ENCODE measurements at places on chromosomes 12 and 14.

DNA sequence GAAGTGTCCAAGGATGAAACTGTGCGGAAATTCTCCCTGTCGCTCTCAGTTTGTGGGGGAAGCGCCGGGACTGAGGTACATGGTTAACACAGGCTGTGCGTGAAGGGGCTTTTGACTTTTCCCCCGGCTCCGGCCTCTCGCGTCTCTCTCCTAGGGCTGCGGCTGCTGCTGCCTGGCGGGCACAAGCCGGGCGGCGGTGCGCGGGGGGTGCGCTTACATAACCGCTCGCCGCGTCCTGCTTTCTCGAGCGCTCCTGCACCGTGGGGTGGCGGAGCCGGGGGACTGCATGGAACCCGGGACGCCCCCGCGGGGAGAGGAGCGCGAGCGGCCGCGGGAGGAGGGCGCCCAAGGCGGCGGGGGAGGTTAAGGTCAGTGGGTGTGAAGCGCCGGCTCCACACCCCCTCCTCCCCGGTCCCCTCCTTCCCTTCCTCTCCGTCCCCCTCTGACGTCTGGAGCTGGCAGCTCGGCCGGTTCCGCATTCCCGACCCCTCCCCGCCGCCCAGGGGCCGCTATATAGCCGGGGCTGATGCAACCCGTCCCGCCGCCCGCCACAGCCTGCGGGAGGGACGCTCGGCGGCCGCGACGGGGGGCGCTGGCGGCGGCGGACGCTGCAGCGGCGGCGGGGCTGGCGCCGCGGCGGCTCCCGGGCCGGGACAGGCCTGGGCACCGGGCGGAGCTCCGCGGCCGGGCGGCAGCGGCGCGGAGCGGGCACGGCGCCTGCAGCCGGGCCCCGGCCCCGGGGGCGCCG lies at the start of gene JDP2:
JDP2 (plus strand) TSS at position 541 of the 748 bp plus-strand sequence. CDS start 9,899 bp downstream, outside the sequence.
- DNase-seq = no peak

DNA sequence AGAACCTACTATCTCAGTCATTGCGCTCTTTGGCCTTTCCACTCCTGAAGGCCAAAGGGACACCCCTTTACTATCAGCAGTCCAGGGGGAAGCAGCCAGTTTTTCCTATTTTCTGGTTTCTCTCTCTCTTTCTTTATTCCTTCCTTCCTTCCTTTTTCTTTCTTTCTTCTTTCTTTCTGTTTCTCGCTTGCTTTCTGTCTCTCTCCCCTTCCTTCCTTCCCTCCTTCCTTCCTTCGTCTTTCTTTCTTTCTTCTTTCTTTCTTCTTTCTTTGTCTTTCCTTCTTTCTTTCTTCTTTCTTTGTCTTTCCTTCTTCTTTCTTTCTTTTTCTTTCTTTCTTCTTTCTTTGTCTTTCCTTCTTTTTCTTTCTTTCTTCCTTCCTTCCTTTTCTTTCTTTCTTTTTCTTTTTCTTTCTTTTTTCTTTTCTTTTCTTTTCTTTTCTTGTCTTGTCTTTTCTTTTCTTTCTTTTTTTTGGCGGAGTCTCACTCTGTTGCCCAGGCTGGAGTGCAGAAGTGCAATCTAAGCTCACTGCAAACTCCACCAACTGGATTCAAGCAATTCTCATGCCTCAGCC lies 64.9 kb upstream of the OTX2 start:
- no peak for DNase-seq

- DNase-seq = no peak
Measured at GRCh38 chr12:62128175-62128975, 131.8 kb upstream of the USP15 start.

- DNase-seq = no peak
Measured at GRCh38 chr14:20988717-20989470, 886 bp upstream of the METTL17 start.

DNA sequence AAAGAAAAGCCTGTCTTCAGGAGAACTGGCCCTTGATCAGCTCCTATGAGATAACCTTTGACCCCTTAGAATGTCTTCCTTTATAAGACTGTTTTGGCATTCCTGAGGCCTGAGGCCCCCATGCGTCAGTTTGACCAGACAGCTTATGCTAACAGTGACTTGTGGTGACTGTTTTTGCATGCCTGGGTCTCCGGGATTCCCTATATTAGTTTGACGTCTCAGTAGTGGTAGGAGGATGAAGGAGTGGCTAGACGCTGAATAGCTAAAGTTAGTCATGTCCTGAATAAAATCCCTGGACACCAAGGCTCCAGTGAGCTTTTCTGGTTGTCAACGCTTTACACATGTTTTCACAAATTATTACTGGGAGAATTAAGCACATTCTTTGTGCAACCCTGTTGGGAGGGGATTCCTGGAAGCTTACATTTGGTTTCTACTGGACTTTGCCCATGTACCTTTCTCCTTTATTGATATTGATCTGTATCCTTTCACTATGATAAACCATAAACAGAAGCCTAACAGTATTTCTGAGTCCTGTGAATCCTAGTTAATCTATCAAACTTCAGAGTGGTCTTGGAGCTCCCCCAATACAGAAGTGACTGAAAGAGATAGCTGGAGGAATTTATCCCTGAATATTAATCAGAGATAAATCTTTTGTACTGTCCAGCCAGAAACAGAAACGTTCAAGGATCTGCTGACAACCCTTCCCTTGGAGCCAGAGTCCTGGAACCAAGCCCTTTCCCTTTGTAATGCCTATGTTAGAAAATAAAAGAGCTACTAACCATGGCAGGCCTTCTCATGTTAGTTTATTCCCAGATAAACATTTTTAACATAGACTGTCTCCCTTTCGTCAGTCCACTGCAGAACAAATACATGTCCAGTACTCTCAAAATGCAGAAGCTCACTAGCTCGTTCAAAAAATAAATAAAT lies 479.2 kb downstream of the RPS29 start:
- no peak for DNase-seq

GRCh38 chr12:50661300-50662115 lies 102.4 kb upstream of the ATF1 start:
- no peak for DNase-seq

DNA sequence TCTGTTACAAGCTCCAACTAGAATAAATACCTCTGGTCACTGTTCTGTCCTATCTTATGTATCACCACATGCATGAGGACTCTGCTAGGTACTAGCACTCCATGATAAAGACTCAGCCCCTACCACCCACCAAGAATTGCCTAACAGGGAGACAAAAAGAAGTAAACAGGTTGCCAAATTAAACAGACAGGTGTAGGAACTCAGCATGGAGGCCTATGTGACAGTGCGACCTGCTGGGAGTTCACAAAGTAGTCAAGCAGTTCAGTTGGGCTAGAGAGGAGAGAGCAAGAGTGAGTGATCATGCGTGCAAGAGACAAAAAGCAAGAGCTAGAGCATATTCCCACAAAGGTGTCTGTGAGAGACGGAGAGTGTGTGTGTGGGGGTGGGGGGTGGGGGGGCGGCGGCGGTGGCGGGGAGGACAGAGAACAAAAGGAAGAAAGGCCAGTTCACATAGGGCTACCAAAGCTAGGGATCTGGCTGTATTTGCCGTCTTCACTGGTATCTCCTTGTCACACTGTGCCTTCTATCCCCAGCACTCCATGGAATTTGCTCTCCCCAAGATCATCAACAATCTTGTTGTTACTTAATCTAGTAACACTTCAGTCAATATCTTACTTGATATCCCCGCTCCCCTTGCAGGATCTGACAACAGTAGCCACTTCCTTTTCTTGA lies 81.2 kb downstream of the SPPL3 start:
- DNase-seq = peak; percentile 18

- no peak for DNase-seq
Measured at GRCh38 chr14:55902241-55902640, 216.0 kb upstream of the PELI2 start.

- no peak for DNase-seq
Measured at GRCh38 chr12:3002646-3003045, 43.4 kb downstream of the TEAD4 start.

DNA sequence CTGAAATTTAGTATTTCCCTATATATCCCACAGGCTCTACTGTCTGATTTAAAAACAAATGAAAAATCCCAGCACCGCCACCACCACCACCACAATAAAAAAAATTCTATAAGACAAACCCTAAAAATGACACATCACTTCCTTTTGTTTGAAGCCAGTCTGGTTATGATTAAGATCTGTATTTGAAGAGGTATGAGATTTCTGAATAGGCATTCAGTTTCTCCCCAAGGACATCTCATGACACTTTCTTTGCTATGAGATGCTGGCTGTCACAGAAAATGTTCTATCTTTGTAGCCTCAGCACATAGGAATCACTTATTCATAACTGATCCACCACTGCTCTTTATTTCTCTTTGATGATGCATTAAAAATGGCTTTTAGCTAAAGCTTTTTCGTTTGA lies 1071.0 kb downstream of the SLC6A15 start:
- no peak for DNase-seq

GRCh38 chr14:90487462-90487861 lies 90.6 kb downstream of the CALM1 start:
- DNase-seq = no peak

DNA sequence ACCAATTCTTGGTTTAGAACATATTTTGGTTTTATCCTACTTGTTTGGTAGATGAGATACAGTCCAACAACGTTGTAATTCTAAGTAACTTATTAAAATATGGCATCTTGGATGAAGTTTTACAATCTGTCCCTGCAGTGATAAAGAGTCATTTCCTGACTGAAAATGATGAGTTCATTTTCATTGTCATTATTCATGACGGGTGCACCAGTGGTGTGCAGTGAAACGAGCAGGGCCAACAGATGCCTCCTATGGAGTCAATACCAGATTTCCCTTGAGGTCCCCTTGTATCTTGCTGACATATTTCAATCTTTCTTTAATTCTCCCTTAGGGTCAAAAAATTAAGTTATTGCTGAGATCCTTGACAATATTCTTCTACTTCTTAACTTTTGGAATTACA lies 438.5 kb downstream of the LRIG3 start:
- no peak for DNase-seq

GRCh38 chr14:50218501-50218900 lies 12.9 kb downstream of the SOS2 start:
- no peak for DNase-seq

DNA sequence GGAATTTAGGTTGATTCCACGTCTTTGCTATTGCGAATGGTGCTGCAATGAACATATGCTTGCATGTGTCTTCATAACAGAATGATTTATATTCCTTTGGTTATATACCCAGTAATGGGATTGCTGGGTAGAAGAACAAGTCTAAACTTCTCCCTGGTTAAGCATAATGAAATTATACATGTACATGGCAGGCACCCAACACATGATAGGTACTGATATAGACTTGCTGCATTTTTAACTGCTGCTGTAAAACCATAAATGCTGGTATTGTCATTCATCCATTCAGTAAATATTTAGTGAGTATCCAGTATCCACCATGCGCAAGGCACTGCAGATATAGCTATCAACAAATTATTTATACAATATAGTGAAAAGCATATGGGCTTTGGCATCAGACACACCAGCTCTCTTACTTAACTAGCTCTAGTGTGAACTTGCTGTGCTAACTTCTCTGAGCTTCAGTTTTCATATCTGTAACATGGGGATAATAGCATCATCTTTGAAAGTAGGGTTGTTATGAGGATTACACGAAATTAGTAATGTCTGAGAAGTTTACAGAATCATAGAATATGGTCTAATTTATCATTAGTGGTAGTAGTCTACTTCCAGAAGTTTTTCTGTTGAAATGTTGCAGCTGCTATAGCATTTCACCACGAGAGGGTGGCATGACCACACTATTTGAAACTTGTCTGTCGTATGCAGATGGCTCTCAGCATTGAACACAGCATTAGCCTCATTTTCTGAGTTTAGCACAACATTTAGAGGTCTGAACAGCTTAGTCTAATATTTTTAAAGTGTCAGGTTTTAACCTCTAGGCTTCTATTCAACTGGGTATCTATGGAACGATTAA lies 32.0 kb upstream of the SEL1L start:
- DNase-seq = no peak

- DNase-seq = no peak
Measured at GRCh38 chr12:107493135-107493494, 192.5 kb upstream of the PWP1 start.

GRCh38 chr12:130136509-130137039 lies 25.7 kb upstream of the FZD10 start:
- no peak for DNase-seq

DNA sequence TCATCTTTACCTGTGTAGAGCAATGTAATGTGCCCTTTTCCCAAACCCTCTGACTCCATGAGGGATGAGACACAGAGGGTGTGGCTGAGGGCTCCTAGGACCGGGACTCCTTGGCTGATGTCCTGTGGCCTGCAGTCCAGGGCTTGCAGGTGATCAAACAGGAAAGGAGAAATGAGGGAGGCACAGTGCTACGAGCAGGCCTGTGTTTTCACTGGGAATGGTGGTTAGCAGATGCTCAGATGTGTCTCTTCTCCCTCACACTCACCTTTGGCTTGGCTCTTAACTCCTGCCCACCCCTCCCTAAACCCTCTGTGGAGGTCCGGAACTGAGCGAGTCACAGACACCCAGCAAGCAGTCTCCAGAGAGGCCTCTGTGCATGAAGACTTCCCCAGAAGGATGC lies 254.4 kb downstream of the DAD1 start:
- DNase-seq = no peak

DNA sequence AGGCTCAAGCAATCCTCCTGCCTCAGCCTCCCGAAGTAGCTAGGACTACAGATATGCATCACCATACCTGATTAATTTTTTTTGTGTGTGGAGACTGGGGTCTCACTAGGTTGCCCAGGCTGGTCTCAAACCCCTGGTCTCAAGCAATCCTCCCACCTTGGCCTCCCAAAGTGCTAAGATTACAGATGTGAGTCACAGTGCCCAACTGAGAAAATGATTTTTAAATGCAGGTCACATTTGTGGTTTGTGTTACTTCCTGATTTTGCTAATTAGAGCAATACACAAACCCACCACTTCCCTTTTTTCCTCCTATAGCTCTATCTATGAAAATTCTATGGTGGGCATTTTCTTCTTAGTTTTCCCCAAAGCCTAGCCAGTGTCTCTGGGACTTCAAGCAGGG lies 45.5 kb upstream of the TMEM263 start:
- DNase-seq = no peak

DNA sequence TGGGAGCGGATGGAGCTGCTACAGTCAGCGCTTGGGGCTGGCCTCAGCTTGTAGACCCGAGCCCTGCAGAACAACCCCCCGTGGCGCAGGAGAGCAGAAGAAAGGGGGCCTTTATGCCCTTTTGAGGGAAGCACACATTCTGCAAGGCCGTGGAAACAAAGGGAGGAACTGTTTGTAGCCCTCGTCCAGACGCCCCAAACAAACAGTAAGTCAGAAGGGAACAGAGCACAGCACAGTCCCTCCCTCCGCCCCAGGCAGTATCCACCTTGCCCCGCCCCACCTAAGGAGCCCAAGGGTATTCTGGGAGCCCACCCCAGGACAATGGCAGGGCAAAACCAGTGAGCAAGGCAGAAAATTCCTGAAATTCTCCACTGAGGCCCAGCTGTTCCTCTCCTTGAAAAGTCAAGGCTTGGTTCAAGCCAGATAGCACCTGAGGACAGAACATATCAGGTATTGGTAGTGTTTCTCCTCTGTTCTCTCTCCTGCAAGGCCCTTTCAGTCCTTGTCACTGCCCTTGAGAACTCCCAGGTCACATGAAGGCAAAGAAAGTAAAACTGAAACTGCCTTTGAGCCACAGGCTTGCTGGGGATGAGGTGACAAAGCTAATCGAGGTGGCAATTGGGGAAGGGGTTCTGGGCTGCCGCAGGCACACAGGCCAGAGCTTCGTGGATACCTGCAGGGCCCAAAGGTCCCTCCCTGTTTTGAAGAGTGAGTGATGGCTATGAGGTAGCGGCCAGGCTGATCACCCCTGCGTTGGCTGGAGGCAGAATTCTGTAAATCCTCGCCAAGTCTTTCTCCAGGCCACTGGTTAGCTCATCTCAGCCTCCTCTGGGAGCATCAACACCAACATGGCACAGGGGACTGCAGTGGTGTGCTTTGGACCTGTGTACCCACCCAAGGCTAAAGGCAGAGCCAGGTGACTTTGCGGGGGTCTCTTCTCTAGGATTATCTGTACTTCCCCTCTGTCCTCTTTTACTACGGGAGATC lies 499 bp downstream of the DGLUCY start:
- peak; percentile 64 for DNase-seq
